ENCODE measurements at places on chromosomes 7 and 10.

- DNase-seq = no peak
Measured at GRCh38 chr7:82816272-82816671, 346.4 kb downstream of the PCLO start.

DNA sequence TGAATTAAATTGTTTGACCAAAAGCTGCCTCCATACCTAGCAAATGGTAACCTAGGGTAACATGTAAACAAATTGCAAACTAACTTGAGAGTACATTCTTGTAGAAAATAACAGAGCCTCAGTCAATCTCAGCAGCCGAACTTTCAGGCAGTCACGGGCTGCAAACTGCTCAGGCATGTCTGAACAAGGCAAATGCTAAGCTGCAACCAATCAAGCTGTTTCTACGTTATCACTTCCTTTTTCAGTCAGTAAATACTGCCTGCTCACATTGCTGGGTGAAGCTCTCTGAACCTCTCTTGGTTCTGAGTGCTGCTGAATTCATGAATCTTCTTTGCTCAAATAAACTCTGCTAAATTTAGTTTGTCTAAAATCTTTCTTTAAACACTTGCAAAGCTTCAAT is 1212.4 kb downstream of the SORCS1 start:
- no peak for DNase-seq

DNA sequence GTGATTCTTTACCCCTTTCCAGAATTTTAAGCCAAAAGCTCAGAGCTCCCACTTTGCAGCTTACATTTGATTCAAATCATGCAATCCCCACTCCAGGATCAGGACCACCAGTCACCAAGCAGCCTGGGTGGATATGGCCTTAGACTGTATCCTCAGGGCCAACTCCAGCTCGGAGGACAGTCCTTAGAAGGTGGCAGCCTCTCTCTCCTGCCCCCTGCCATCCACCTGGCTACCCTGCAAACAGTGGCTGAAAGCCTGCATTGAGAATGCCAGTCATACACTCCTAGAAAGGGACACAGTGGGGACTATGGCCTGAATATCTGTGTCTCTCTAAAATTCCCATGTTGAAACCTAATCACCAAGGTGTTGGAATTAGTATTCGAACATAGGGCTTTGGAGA is 50.0 kb upstream of the KCNMA1 start:
- DNase-seq = no peak

- no peak for DNase-seq
Measured at GRCh38 chr10:103544657-103545310, 51.3 kb downstream of the NEURL1 start.

- no peak for DNase-seq
Measured at GRCh38 chr7:8490391-8491045, 57.1 kb downstream of the NXPH1 start.

GRCh38 chr7:125436220-125436619 is 506.6 kb upstream of the POT1 start:
- no peak for DNase-seq

GRCh38 chr10:784403-785088 is 95.1 kb upstream of the DIP2C start:
- DNase-seq = no peak

DNA sequence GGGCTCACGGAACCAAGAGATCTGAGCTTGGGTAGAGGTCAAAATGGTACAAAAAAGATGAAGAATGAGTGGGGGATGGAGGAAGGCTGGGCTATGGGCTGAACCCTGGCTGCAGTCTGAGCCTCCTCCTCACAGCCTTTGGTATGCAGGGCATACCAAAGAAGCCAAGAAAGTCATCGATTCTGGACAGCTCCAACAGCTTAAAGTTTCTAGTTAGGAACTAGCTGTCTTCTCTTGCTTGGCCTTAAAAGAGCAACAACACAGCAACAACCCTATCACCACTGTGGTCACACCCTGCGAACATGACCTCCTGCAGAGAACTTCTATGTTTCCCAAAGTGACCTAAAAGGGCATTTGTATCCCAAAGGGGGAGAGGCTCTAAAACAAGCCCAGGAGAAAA is 126.1 kb upstream of the EFCAB10 start:
- no peak for DNase-seq

DNA sequence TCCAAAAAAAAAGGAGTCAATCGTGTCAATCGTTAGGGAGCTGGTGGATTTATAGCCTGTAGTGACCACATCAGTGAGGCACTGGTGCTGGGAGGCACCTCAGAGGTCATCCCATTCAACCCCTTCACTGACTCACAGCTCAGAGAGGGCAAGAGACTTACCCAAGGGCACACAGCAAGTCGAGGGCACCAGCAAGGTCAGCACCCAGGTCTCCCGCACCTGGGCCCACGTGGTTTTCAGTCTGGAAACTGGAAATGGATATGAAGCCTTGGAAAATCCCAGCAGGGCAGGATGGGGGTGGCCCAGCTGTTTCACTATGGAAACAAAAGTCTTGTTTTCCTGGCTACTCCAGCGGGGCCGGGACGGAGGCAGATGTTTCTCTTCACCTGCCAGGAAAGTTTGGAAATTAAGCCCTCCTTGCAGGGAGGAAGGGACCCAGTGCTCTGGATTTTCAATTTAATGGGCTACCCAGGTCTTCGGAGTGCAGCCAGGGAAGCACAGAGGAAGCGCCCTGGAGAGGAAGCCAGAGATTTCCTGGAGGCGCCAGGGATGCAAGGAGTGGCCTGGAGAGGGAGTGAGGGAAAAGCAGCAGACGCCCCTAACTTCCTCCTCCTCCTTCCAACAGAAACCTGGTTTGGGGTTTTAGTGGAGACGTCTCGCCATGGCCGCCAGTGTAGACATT is 157.2 kb upstream of the TNRC18 start:
- no peak for DNase-seq

DNA sequence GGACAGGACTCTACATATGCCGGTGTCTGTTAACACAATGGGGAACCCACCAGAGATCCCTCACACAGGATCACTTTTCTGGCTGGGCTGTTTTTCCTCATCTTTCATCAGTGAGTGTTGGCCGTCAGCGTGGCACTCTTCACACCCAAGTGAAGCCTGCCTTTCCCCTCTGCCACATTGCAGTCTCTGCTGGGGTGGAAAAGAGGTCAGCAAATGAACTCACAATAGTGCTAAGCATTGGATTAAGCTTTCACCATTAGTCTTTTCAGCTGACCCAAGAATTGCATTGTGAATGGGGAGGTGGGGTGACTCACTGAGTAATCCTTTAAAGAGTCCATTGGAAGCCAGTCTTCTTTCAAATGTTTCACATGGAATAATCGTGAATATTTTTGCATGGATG is 143.0 kb downstream of the KIAA1217 start:
- DNase-seq = no peak

- DNase-seq = no peak
Measured at GRCh38 chr7:137038706-137039105, 170.3 kb downstream of the CHRM2 start.

DNA sequence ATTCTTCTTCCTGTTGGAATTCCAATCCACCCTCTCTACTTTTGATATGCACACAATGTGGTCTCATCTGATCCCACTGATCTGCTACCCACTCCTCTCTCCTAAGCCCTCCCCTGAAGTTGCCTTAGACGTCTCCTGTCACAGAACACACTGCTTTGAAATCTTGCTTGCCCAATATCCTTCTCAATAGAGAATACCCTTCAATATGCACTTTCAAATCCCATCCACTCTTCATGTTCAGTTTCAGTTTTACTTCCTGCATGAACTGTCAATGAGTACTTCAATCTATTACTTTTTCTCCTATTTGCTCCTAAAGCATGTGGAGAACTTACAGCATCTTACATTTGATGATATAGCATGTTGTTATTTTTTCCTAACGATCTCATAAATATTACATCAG is 93.5 kb downstream of the UPF2 start:
- DNase-seq = peak; percentile 67

DNA sequence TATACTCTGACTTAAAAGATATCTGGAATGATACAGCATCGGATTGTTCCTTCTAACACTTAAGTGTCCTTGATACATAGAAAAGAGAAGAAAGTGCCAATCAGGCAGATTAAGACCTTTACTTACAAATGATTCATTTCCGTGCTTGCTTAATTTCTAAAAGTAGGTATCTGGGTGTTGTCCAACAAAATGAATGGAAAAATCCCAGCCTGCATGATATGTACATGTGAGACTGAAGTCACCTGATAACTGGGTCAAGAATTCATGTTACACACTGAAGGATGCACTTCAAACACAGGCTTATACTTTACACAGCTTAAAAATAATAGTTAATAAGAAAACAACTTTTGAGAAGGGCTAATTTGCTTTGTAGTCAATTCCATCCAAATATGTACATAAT is 25.2 kb upstream of the PLXDC2 start:
- no peak for DNase-seq

DNA sequence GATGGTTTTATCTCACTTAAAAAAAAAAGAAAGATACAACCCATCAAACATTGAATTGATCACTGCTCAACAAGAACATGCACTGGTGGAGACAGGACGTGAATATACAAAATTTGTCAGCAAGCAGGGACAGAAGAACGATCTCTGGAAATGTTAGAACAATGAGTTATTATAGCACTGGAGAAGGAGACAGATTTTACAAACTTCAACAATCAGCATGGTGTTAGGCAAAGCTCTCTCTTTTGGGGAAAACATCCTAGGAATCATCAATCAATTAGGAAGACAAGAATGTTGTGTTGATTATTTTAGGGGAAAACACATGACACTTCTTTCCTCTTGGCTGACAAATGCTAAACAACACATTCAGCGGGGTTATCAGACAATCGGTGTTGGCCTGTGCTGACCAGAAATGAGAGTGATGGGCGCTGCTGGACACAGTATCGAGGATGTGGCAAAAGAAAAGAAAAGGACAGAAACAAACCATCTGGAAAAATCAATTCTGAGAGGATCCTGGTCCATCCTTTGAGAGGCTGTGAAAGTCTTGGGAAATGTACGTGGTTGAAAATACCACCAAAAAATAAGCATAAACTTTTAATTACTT is 103.9 kb downstream of the RAPGEF5 start:
- DNase-seq = no peak

GRCh38 chr10:97228130-97228774 is 42.5 kb upstream of the SLIT1 start:
- DNase-seq = no peak

All from inflammatory macrophage treated with lipopolysaccharide for 4 hours (primary cell).